ENCODE measurements at places on chromosomes 11 and 22.

GRCh38 chr22:35887296-35887875, 141.2 kb downstream of the RBFOX2 start:
- DNase-seq = no peak

GRCh38 chr11:85779956-85780640, 30.8 kb downstream of the SYTL2 start:
- no peak for DNase-seq

DNA sequence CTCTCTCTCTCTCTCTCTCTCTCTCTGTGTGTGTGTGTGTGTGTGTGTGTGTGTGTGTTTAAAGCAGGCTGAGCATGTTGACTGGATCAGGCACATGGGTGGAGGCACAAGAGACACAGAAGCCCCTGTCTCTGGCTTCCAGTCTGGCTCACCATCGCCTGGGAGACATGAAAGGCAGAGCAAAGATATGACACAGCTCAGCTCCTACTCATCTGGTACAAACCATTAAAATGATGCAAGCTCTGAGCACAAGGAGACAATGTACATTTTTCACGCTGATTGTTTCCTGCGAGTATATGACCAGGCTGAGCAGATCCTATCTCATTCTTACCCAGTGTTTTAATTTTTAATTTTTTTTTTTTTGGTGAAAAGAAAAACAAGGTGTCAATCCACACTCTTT, 9.5 kb downstream of the SLC6A5 start:
- DNase-seq = no peak

DNA sequence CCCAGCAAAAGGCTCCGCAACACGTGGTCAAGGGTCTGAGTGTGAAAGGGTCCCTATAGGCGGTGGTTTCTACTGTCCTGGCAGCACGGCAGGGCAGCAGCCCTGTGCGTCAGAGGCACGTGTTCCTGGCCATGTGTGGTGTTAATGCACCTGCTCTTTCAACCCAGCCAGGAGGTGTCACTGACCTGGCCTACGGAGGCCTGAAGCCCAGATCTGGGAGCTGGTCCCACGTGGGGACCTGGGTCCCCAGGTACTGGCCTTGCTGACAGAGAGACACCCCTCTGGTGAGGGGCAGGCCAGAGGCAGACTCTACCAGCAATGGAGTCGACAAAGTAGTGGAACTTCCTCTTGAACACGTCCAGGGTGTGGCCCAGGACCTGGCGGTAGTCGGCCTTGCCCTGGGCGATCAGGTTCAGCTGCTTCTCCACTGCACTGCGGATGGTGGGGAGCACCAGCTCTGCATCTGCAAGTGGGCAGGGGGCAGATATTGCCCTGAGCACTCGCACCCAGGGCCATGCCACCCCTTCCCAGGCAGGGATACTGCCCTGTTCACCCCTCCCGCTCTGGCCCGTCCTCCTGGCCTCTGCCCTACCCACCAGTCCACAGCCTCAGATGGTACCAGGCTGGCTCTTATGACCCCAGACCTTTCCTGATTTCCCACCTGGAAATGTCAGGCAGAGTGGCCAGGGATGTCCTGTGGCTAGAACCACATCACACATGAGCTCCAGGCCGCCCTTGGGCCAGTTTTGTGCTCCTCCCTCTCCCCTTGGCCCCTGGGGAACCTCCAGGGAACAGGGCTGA, 6.8 kb upstream of the PPM1F start:
- no peak for DNase-seq

DNA sequence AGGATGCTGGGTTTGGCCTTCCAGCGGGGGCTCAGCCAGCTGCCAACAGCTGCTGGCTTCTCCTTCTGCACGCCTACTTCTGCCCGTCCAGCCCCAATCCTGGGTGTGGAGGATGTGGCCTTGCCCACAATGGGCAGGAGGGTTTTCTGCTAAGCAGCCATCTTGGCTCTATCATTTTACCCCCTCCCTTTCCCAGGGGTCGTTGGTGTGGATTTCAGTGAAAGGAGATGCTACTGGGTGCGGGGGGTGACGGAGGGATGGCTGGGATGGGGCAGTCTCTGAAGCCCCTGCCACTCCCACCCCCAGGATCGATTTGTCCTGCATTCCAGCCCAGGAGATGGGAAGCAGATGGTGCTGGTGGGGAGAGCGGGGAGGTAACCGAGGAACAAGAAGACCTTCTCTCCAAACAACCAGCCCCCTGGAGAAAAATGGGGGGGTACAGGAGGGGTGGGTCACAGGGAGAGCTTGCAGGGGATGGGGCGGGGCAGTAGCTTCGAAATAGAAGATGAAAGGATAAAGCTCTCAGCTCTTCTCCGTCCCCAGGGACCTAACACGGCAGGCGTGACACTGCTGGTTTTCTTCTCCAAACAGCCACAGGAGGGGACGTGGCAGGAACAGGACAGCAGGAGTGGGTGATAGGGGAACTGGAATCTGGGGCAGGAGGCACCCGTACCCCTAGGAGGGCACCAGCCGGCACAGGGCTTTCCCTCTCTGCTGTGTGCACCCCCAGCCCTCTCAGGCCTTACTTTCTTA, 68.9 kb downstream of the NECTIN1 start:
- no peak for DNase-seq

Measured in stimulated activated CD4-positive, alpha-beta T cell treated with anti-CD3 and anti-CD28 coated beads, Interleukin-1b, Interleukin-23, amount 100 ng/mL, for 1 hour (primary cell).